ENCODE measurements at places on chromosomes 1 and 21.
A peak's percentile ranks its signal among the peaks of the same experiment; 100 is the strongest.

DNA sequence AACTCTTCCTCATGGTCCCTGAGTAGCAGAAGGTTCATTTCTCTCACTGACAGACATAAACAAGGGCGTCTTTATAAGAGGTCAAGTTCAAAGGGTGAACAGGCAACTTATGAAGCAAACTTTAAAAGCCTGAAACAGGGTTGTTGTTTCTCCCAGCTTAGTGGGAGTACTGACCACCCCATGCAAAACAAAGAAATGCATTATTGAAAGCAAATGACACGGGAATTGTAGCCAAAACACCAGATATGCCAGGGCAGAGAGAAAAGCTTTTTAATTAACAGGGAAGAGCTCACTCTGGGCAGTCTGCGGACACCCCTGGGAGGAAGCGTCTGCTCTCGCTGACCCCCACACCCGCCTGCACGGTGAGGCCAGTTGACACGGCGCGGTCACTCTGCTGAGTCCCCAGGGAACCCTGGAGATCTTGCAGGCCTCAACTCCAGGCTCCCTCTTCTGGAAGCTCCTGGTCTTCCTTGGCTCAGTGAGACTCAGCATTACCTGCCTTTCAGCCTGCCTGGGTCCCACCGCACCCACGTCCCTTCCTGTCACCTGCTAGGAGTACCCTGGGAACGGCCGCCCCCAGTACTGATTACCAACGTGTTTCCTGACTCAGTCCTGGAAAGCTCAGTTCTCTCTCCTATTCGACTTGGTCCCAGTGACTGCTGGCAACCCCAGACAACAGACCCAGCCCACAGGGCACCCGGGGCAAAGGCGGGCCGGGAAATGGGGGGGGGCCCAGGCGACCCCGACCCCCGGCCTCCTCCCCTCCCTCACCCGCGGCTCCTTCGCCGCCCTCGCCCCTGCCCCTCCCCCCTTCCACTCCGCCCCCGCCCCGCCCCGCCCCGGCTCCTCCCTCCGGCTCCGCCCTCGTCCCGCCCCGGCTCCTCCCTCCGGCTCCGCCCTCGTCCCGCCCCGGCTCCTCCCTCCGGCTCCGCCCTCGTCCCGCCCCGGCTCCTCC is 972 bp downstream of the CFAP410 start:
- peak; percentile 46 for DNase-seq

DNA sequence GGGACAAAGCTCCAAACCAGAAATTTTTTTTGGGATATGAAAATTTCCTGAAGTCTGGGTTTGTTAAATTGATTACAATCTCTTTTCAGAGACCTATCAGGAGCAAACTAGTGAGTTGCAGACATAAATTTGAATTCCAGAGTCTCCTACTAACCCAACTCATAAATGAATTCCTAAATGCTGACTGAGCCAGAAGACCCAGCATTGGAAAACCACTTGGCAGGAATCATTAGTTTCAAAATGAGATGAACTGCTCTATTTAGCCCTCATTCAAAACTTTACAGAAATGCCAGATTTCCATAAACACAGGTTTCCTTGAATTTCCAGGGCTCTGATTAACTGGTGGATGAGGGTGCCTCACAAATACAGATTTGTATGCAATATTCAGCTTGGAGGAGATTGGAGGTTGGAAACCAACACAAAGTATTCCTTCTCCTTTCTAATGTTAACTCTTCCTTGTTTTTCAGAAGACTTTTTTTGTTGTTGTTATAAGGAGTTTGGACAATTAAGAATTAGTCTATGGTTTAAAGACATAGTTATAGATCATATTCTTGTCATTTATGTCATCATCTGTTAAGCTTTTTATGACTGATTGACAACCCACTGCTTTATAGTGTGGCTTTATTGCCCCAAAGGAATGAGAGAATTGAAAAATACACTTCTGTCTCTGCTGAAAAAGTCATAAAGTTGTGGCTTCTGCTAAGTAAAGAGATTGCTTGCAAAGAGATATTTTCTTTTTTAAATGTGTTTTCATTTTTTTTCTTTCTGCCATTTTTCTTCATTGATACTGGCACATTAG is 222.8 kb downstream of the HLX start:
- peak; percentile 65 for DNase-seq

DNA sequence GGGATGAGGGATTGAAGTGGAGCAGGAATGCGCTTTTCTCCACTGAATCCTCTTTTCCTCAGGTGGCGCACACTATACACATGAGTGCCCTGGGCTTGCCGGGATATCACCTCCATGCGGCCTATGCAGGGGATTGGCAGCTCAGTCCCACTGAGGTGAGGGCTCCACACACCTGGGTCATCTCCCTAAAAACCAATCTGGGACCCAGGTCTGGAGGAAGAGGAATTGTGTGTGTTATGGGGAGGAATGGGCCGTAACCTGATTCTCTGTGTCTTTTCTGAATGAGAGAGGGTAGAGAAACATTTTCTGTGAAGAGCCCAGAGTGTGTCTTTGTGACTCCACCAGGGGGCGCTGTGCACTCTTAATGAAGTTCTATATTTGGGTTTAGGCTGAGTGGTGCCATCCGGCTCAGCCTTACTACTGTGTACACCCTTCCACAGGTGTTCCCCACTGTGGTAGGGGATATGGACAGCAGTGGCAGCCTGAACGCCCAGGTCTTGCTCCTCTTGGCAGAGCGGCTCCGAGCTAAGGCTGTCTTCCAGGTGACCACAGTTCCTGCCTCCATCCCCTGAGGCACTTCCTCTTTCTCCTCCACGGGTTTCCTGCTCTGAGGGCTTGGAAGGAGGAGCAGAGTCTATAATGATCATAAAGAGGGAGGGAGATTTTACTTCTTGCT is 1.5 kb downstream of the TOMM40L start:
- DNase-seq: peak; percentile 60

DNA sequence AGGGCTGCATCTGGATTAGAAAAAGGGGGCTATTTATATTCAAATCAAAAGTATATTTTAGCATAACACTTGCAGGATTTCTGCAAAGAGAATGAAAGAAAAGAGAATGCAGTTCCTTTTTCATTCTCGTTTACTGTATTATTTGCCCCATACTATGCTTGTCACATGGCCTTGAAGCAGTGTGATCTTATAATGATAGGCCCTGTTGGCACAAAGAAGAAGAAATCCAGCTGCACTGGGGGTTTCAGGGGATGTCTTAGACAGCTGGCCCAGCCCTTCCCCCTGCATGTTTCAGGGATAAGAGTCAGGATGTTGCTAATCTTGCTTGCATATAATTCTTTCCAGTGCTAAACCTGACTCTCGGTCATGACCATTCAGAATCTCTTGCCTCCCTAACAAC is 369.5 kb downstream of the SEC16B start:
- no peak for DNase-seq

GRCh38 chr1:210222340-210223006 is 10.1 kb upstream of the SERTAD4 start:
- no peak for DNase-seq

DNA sequence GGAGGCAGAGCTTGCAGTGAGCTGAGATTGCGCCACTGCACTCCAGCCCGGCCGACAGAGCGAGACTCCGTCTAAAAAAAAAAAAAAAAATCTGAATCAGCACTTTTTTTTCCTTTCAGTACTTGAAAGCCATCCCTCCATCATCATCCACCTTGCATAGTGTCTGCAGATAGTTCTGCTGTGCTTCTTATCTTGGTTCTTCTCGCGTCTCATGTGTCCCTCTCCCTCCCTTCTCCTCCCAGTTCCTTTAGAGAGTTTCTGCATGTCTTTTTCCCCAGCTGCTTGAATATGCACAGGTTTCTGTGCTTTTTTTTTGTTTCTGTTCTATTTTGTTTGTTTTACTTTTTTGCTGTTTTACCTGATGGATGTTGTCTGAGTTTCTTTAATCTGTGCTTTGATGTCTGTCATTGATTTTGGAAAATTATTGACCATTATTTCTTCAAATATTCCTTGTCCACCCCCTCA is 3.9 kb upstream of the COL18A1 start:
- no peak for DNase-seq

GRCh38 chr1:94648225-94649007 is 106.9 kb upstream of the F3 start:
- peak; percentile 95 for DNase-seq

DNA sequence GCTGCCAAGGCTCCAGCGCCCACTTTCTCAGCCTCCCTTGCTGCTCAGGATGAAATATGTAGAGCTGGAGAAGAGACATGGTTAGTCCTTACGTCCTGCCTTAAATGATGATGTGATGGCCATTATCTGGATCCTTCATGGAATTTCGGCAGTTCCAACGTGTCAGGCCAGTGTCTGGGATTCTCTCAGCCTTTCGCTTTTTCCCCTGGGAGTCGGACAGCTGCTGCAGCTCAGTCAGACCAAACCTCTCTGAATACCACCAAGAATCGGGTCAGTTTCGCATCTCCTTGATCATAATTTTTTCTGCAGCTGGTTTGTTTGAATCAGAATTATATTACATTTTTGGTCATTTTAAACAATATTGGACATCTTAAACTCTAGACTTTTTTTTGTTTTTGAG is 22.3 kb upstream of the KLHDC8A start:
- DNase-seq: no peak

DNA sequence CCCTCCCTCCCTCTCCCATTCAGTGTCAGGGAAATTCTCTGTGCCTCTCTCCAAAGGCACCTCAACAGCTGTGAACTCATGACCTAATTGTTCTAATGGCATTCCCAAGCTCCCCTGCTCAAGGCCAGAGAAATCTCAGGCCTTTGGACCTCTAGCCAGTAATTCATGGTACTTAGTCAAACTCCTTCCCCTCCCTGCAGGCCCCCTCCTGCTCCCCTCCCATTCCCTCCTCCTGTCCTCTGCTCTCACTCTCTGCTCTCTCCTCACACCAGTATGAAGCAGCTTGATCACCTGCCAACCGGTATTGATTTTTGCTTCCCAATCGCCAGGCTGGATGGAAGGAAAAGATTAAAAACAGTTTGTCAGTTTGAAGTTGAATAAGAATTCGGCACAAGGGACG is 370.5 kb upstream of the PBX1 start:
- DNase-seq: no peak

DNA sequence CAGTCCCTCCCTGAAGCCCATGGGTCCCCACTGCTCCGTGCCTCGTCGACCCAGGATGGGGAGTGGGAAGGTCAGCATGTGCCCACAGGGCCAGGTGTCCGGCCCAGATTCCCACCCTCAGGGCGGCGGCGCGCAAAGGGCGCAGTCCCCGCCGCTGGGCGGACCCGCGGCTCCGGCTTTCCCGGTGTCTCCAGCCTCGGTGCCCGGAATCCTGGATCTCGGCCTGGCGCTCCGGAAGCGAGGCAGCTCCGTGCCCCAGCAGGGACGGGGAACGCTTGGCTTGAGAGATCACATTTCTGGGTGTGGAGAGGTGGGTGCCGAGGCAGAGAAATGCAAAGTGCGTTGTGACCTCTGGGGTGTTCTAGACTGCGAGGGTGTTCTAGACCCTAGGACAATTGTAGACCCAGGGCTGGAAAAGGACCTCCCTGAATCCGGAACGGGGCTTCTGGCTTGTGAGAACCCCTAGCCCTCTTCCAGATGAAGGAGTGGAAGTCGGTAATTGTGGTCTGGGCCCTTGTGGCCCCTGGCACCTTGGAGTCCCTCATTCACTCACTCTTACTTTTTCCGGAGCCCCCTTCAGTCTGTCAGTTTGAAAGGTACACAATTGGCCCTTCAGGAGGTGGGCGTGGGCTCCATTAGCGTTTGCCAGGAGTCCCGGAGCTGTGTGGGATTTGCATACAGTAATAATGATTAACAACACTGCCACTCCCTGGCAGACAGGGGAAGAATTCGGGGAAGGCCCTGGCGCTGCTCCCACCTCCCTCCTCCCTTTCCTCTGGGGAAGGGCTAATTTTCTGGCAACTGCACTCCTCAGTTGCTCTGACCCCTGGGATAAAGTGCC is 1.6 kb upstream of the KCND3 start:
- DNase-seq: peak; percentile 21

GRCh38 chr1:207823531-207823879 is 71.7 kb downstream of the CD46 start:
- DNase-seq: peak; percentile 26

- DNase-seq: no peak
Measured at GRCh38 chr1:67689267-67690017, 4.4 kb downstream of the GADD45A start.

DNA sequence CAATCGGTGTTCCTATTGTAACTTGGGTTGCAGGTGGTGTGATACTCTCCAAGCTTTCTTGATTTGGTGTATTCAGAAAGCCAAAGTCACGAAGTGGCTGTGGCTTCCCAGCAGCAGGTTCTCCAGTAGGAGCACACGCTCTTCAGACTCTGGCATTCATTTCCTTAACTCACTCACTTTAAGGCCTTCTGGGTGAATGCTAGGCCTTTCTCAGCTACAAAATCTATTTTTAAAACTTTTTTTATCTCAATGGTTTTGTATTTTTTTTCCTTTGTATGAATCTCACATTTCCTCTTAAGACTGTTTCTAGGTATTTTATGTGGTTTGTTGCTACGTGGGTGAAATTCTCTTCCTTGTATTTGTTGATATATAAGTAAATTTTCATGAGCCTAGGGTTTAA is 22.9 kb upstream of the PKN2 start:
- DNase-seq: no peak

GRCh38 chr1:223233410-223234169 is 90.5 kb upstream of the TLR5 start:
- peak; percentile 6 for DNase-seq

DNA sequence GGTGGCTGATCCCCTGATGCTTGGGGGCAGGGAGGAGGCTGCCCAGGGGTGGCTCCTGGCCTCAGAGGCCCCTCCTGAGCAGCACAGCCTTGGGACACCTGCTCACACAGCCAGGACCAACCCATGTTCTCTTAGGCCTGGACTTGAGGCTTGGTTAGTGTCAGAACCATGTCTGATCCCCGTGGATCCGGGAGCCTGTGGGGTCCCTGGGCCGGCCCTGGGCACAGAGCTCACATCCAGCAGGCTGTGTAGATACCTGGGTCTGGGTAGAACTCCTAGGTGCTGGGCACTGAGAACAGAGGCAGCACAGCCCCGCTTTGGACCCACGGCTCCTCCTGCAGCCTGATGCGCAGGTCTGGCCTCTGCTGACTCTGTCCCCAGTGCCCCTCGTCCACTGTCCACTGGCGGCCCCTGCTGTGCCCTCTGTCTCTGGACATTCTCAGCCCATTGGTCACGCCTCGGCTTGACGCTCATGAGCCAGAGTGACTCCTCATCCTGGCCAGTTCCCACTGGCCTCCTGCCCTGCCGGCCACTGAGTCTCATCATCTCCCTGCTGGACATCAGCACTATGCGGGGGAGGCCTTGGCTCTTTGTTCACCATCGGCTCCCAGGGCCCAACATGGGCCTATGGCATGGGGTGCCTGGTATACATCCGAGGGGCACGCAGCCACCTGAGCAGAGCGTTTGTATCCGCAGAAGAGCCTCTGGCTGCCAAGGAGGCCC is 70.2 kb downstream of the TRIM11 start:
- no peak for DNase-seq

- peak; percentile 29 for DNase-seq
Measured at GRCh38 chr1:44024903-44025525, 6.2 kb downstream of the SLC6A9 start.

- peak; percentile 41 for DNase-seq
Measured at GRCh38 chr1:153752571-153753195, 22.5 kb upstream of the SLC27A3 start.

All from fibroblast of gingiva (primary cell).